Left forelimb (tissue), 1 donor: ENCODE measurements at places on chromosomes 12 and 14.

DNA sequence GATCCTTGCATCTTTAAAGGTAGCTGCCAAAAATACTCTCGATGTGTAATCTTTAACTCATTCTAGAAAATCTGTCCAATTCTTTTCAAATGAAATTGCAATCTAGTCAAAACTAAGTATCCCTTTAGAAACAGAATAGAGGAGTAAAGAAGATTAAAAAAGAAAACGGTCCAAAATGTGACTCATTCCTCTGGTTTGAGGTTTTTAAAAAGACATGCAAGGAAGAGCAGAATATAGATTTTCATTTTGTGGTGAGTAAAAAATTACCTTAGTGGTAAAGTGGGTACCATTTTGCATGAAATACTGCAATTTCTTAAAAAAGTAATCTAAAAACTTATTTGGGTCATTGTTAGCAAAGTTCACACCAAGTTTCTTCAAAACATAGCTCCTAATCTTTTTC is 108.4 kb downstream of the BRMS1L start:
- DNase-seq, result no peak

DNA sequence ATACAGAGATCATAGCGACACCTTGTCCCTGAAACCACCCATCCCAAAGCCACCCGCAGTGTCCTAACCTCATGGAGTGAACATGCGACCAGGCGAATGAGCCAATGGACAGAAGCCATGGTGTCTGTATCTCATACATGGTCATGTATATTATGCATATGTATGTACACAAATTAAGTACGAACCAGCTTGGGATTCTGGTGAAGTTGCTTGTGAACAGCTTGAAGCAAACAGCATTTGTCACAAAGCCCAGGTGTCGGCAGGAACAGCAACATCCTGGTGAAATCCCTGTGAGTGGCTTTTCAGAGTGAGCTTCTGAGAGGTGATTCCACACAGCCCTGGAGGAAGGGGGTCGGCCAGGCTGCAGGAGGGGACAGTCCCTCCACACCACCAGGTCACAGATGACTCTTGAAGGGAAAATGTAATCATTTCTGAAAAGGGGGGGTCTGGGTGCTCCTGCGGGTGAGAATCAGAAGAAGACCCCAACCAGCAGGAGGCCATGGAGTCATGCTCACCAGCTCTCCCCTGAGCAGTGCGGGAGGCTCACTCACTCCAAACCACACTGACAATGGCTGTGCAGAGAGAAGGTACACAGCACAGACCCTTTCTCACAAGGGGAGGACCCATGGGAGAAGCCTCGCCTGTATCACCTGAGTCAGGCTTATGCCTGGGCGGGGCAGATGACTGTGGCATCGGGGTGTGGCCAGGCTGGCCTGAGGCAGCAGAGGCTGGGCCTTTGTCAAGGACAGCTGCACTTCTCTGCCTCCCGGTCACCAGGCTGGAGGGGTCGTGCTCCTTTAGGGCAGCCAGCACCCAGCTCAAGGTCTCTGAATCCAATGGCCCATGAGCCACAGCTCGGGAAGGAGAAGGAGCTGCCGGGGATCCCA is 14.3 kb downstream of the CHGA start:
- no peak for DNase-seq

GRCh38 chr14:93232159-93232558 is 25.1 kb downstream of the UBR7 start:
- no peak for DNase-seq

DNA sequence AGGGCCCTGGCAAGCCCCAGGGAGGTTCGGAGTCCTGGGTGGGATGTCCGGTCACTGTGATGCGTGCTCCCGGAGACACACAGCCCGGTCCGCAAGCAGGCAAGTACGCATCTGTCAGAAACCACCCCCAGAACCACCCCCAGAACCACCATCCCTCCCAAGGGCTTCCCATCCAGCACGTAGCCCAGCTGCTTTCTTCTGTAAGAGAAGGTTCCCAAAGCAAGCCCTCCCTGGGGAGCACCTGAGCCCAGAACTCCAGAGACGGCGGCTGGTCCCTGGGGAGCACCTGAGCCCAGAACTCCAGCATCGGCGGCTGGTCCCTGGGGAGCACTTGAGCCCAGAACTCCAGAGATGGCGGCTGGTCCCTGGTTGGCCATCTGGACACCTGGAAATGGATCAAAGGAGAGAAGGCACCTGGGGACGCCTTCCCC is 2.6 kb upstream of the FBRSL1 start:
- no peak for DNase-seq

DNA sequence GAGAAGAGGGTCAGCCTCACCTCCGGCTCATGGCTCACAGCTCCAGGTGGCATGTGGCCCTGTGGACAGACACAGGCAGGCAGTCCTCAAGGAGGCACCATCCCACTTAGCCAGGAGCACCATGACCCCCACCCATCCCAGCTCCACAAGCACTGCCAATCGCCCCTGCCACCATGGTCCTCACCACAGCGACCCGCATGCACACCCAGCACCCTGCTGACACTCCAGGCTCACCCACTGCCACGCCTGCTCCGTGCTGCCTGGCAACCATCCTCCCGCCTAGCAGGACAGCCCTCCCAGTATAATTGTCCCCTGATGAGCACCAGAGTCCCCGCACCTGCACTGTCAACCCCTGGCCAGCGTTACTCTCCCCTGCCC is 50.9 kb downstream of the TRPV4 start:
- no peak for DNase-seq

DNA sequence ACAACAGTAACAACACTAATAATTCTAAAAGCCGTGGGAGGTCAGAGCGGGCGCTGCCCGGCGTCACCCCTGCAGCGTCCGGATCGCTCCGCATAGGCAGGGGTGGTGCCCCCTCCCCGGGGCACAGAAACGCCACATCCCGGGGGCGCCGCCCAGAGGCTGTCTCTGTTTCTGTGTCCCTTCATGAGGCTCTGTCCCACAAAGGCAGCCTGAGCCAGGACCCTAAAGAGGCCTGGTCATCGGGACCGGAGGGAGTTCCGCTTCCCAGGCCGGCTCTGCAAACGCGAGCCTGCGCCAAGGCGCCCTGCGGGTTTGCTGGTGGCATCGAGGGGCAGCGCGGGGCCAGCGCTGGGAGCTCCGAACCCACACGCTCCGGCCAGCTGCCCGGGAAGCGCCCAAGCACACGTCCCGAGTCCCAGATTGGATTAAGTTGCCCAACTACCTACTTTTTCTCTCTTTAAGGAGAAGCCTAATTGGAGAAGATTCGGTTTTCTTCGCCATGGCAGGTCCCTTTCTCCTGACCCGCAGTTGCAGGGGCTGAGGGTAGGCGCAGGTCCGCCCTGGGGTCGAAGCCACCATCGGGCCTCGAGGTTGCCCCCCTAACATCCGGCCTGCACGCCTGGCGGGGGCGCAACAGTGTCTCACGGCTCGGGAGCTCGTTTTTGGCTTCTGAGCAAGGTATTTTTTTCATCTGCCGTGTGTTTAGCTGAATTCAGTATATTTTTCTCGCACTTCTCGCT is 421.7 kb downstream of the VRK1 start:
- DNase-seq, result no peak

DNA sequence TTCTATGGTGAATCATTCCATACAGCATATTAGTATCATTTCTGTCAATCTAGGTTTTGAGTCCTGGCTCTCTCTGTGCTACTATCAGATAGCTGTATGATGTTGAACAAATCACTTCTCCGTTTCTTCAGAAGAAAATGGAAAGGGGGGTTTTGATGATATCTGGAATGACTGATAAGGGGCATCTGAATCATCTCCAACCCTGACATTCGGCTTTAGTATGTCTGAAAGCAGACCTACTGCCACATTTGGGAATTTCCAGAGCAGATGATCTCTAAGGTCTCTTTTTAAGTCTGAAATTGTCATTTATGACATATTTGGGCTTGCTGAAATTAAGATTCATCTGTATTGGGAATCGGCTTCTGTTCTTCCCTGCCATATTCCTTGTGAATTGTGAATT is 10.1 kb downstream of the MLF2 start:
- DNase-seq, result no peak

DNA sequence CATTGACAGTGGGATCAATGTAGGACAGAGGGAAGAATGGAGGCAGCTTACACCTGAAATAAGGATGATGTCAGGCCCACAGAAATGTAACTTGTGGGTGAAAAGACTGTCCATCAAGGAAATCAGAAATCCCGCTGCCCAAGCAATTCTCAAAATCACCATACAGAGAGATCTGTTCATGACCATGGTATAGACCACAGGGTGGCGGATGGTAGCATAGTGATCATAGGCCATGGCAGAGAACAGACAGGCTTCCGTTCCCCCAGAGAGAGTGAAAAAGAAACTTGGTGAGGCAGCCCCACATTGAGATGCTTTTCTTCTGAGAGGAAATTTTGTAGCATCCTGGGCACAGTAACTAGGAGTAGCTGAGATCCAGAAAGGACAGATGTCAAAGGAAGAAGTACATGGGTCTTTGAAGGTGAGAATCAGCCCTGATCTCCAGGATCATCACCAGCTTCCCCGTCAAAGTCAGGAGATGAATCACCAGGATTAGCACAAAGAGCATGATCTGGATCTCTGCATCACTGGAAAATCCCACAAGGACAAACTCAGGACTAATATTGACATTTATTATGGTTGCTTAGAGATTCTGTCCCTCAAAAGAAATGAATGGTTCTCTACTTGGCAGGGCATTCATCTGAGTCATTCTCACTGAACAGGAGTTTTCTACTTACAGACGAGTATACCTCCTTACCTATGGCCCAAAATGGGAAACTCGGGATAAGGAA is 5.5 kb upstream of the ZNF641 start:
- DNase-seq, result no peak

DNA sequence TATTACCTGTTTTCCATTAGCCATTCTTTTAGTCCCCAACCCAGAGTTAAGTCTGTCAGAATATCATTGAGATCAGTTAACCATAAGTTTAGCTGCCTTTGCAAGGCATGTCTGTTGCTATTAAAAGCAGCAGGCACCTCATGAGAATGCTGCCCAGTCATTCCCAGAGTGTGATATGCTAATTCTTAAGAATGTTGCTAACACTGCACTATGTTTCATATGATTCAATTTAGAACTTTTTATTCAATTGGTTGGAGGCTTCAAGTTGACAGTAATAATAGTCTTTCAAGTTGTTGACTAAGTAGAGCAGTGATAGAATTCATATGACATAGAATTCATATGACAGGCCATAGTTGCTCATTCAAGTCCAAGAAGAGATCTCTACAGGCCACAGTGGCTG is 292.3 kb downstream of the FUT8 start:
- no peak for DNase-seq

- DNase-seq, result no peak
Measured at GRCh38 chr12:66708704-66709456, 30.0 kb upstream of the GRIP1 start.

DNA sequence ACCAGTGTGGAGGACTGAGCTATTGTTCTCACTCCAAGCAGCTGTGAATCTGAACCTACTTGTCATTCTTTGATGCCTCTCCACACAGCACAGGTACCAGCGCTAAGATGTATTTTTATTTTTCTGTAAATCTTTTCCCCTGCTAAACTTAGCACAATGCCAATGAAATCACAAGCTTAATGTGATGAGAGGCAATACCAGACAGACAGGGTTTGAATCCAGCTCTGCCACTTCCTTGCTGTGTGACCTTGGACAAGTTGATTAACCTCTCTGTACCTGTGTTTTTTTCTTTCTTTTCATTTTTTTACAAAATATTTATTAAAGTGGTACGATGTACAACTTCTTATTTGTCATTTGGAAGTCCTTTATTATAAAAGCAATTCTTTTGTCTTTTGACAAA is 757.6 kb downstream of the MED13L start:
- no peak for DNase-seq

DNA sequence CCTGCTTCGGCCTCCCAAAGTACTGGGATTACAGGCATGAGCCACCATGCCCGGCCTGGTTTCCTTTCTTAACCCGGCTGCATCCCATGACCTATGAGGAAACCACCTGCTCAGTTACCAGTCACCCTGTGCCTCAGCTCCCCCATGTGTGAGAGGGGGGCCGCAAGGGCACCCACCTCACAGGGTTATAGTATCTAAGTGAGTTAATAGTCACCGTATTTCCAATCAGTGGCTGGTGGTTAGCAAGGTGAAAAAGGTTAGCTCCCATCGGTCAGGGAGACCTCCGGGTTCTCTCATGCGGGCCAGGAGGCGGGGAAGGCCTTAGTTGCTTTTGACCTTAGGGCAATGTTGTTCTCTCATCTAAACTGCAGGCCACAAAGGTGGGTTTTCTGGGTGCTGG is 6.7 kb downstream of the LRP1 start:
- DNase-seq, result no peak

- DNase-seq, result no peak
Measured at GRCh38 chr12:92961949-92962348, 32.9 kb upstream of the EEA1 start.

DNA sequence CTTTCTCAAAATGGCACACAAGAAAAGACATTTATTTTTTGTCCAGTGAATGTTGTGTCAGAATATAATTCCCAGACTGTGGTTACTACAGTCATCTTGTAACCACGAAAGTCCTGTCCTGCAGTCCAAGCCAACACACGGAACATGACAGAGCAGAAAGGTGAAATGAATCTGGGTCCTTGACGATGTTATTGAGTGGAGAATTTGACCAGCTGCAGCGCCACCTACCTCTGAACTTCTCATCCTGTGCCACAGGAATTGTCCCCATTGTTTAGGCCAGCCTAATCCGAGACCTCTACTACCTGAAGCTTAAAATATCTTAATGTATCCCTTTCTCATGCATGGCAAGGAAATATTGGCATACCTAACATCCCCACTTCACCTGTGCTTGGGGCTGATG is 64.1 kb upstream of the OTX2 start:
- DNase-seq, result no peak

DNA sequence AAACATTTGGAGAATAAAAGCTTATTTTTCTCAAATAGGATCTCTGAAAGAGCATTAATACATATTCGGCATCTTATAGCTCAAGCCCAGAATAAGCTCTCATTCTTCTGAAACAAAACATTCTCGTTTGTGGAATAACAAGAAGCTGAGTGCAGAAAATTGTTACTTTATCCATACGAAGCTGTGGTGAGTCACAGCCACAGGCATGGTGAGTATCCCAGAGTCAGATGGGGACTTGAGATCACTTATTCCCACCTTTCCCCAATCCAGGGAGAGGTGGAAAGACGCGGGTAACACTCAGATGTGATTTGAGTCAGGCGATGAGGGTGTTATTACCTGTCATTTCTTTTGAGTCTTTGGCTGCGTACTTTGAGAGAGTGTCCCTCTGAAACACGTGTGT is 214.6 kb upstream of the TMEM132C start:
- DNase-seq, result no peak
